ENCODE measurements at places on chromosomes 16 and 17.
A peak's percentile ranks its signal among the peaks of the same experiment; 100 is the strongest.

- DNase-seq: no peak
These were observed 2.1 kb downstream of the IRX5 start for GRCh38 chr16:54932737-54933254.

DNA sequence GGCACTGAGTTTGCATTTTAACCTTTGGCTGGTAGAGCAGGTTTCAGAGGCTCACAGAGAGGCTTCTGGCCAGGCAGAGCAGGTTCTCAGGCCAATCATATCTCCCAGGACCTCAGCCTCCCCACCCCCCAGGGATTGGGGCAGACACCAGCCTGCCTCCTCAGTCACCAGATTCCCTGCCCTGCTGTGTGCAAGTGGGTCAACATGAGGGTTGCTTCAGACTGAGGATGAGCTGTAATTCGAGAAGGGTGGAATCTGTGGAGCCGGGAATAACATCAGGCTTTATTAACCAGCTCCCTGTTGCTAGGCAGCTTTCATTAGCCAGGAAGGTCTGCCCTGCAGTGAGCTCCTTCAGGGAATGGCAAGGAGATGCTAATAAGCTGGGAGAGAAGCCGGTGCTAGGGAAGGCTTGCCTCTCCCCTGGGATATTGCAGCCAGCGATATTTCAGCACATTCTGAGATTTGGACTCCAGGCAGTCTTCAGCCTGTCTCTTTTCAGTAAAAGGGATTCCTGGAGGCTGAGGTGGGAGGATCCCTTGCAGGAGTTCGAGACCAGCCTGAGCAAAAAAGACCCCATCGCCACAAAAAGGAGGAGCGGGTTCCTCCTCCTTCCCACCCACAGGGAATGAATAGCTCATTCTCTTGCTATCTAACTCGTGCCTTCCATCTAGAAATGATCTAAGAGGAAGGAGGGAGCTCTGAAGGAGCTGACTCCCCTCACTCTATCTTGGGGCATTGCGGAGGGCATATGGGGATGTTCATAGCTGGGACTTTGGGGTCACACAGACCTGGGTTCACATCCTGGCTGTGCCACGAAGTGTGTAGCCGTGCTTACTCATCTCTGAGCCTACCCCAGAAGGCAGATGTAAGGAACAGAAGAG, 10.7 kb downstream of the SGSM2 start:
- no peak for DNase-seq

- no peak for DNase-seq
These were observed 227.9 kb downstream of the MSI2 start for GRCh38 chr17:57484081-57484666.

DNA sequence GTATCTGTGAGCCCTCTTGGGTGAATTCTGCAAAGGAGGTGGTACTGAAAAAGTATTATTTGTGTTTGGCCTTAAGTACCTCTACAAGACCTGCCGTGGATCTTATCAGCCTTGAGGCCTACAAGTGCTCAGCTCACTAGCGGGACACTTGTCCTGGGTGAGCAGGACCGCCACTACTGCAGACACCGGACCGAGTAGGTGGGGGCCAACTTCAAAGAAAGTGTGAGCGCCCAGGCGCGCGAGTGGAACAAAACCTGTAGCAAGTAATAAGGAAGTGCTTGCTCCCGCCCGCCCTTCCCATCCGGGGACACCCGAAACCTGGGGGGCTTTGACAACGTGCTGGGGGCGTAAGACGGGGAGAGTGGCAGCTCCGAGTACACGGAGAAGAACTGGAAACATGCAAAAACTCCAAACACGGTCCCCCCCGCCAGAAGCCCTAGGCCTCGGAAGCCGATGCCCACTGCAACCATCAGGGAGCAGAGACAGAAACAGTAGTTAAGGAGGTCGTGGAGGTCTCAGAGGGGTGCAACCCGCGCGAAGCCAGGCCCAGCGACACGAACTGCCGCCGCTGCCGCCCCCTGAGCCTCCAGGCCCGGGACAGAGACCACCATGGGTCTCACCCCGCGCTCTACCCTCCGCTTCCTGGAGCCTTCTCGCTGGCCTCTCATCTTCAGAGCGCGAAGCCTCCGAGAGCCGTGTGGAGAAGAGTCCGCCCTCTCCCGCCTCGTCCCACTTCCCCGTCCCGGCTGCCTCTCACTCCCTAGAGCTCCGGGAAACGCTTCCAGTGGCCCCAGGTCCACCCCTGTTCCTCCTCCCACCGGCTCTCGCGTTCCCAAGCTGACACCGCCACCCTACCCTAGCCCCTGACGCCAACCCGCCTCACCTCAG, 537 bp downstream of the CNOT1 start:
- DNase-seq: peak; percentile 8

DNA sequence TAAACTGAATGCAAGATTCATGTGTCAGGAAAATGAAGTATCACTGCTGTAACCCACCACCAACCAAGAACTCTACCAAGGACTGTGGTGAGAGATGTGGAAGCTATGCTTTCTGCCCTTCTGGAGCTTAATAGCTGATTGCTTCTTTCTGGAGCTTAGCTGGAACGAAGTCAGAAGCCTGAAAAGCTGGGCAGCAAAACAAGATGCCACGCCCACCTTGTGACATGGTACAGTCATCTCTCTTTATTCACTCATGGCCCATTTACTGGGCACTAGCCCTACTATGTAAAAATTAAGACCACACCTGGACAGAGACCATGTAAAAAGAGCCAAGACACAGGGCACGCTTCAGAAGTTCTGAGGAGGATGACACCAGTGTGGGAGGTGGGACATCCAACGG, 48.1 kb downstream of the TEX2 start:
- no peak for DNase-seq

DNA sequence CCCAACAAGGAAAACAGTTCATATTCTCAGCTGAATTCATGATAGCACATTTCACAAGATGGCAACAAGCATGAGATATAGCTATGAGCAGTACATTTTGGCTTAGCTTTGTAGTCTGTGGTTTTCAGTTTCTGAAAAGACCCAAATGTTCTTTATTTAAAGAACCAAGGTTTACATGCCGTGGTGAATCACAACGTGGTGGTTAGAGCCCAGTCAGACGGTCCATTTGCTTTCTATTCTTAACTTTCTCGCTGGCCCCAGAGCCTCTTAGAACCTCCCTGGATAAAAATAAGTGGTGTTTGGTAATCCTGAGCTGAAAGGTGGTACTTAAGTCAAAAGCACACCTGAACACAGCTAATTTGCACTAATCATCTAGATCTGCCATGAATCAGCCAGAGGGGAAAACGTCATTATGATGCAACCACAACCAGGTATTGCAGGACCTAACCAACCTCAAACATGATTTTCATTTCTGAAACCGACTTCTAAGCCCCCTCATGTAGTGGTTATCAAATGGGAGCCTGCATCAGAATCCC, 18.6 kb upstream of the HAPSTR1 start:
- no peak for DNase-seq

DNA sequence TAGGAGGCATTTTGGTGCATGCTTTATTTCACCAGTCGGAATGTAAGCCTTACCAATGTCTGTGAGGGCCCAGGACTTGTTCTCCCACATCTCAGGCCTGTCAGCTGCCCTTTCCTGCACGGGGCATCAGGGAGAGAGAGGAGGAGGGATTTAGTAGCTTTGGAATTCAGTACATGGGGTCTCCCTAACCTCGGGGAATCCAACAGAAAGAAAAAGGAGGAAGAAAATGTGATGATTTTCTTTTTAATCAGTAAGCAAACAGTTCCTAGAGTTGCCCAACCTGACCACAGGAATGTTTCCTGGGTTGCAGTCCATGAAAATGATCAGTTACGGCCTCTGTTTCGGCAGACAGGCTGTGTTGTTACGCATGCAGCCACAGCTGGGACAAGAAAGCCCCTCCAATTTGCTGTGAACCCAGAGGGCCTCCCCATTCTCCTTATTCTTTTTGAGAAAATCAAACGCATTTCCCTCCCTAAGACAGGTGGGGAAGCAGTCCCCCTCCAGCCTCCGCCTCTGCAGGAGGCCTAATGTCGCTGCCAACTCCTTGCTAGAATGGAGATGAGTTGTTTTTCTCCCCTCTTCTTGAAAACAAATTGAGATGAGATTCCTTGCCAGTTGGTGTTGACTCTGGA, 53.1 kb upstream of the TANGO6 start:
- no peak for DNase-seq

DNA sequence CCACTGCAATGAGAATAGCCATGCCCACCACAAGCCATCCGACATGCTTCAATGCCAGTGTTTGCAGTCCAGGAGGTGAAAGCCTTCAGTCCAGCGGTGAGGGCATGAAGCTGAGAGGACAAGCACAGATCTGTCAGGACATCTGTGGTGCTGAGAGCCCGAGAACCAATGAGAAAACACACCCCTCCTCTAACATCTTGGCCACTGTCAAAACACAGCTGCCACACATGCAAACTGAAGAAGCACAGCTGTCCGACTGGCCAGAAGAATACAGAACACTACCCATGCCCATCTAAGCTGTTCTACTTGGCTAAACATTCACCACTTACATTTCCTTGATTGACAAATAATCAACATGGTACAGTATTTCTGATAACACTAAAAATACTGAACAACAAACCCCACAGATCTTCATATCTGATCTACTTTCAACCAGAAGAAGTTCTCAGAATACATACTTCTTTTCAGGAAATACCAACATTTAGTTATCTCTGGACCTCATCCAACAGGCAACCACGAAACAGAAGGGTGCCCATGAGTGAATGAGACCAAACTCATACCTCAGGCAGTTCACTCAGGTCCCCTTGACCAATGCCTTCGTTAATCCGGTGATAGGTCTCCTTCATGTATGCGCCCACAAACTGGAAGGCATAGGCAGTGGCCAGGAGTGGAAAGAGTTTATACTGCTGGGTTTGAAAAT, 10.2 kb upstream of the FBF1 start:
- DNase-seq: no peak

GRCh38 chr17:50938821-50939541, 72.8 kb upstream of the TOB1 start:
- DNase-seq: no peak

GRCh38 chr16:66204756-66205155, 161.7 kb upstream of the CDH5 start:
- no peak for DNase-seq

- DNase-seq: no peak
These were observed 6.3 kb downstream of the CLUH start for GRCh38 chr17:2705263-2705662.

DNA sequence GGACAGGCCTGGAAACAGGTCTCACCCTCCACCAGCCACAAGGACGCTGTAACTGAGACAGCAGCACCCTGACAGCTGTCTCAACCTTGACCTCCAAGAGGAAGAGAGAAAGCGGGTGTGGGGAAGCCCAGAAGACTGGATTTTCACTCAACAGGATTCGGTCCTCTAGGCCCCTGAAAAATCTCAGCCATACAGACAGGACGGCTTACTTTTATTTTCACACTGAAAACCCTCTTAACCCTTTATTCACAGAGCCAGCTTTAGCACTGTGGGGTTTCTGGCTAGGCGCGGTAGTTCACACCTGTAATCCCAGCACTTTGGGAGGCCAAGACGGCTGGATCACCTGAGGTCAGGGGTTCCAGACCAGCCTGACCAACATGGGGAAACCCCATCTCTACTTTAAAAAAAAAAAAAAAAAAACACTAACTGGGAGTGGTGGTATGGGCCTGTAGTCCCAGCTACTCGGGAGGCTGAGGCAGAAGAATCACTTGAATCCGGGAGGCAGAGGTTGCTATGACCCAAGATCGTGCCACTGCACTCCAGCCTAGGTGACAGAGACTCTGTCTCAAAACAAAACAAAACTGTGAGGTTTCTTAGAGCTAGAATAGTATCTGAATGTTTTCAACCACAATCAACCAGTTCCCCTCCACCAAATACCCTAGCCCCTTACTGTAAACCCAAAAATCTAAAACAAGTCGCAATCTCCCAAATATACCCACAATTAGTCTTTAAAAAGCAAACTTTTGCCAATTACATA, 5.3 kb downstream of the ANKRD11 start:
- DNase-seq: no peak

DNA sequence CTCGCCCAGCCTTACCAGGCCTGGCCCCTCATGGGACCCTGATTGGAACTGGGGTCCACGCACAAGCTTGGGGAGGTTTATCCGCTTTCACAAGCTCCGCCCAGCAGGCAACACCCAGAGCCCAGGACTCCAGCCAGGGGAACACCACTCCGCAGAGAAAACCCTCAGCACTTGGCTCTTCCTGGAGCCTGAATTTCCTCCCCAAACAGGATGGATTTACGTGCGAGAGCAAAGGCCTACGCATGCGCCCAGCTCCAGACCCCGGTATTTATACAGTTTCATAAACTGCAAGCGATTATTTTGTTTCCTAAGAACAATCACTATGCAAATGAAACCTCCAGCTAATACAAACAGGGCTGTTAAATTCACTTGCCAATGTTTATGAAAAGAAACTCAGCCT, 22.8 kb downstream of the ZNF423 start:
- no peak for DNase-seq

- no peak for DNase-seq
These were observed 40.1 kb downstream of the CLEC16A start for GRCh38 chr16:10984509-10984908.

- DNase-seq: no peak
These were observed 22.9 kb upstream of the CDH13 start for GRCh38 chr16:82603784-82604411.

DNA sequence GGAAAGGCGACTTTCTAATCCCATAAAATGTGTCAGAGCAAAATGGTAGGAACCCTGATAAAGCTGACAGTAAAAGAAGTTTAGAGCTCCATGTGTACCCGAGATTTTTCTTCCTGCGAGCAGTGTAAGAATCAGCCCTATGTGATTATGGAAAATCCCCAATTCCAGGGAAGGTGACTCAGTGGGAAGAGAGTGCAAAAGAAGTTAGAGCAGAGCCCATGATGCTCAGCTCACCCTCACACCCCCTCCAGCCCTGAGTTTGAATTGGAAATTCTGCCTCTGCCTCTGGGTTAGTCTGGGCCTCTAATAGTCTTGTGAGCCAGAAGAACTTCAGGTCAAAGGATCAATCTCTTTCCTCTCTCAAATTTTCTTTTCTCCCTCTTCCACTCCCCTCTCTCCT, 12.5 kb downstream of the C17orf78 start:
- no peak for DNase-seq

GRCh38 chr16:3642397-3643094, 11.9 kb upstream of the DNASE1 start:
- DNase-seq: no peak

- DNase-seq: no peak
These were observed 13.5 kb upstream of the METRNL start for GRCh38 chr17:83065660-83066542.

DNA sequence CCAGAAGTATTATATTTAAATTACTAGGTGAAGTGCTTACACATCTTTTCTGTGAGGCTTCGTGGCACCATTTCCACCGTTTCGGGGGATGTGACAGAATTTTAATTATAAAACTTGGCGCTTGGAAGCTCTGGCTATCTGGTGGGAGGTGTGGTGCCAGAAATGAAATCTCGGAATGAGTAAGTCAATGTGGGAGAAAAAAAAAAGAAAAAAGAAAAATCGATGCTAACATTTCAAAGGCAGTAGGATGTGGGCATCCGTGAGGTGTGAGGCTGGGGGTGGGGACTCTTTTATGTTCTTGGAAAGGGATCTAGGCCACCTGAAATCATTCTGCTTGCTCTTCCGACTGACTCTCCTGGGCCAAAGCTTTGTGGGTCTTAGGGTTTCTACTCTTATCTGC, 21.9 kb downstream of the CPPED1 start:
- no peak for DNase-seq

Data from right renal cortex interstitium (tissue), 3 donors.